ENCODE measurements at places on chromosomes 12 and 14.

DNA sequence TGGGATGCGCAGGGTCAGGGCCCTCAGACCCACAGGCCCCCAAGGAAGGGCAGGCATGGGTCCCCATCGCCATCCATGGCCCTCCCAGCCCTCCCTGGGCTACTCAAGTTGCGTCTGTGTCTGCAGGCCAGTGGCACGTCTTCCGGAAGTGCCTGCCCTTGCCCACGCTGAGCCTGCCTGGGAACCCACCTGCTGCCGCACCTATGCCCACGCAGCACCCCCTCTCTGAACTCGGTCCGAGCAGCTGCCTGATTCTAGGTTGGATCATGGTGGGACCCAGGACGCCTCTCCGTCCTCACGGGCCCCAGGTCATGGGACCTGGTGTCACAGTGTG is 182.8 kb downstream of the ADGRD1 start:
- DNase-seq, result no peak

- DNase-seq, result no peak
Measured at GRCh38 chr12:130609966-130610365, 106.1 kb downstream of the RIMBP2 start.

GRCh38 chr14:28761438-28762291 is 4.9 kb upstream of the FOXG1 start:
- no peak for DNase-seq

GRCh38 chr12:89793946-89794345 is 85.3 kb upstream of the ATP2B1 start:
- no peak for DNase-seq

GRCh38 chr12:2011643-2012607 is 7.7 kb upstream of the DCP1B start:
- no peak for DNase-seq

DNA sequence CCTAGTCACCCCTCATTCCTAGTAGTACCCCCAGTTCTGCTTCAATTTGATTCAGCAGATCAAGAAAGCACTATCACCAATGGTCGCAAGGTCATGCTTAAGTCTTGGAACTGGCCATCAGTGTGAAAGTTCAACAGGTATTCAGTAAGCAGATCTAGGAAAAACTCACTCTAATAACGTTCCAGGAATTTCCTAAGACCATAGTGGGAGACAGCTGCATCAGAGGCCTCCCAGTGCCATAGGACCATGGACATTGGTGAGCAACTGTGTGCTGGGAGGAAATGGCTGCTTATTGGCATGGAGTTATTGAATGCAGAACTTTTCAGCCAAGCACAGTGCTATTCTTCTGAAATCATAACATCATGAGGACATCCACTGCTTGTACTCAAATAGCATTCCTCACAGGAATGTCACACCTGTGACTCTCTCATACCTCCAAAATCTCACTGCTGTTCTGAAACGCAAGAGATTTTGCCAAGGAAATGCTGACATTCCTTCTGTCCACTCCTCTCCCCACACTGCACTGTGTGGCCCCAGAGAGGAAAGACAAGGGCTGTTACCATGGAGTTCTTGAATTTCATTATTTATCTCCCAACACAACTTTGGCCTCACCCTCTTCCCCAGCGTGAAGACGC is 30.9 kb upstream of the MDM2 start:
- no peak for DNase-seq

GRCh38 chr14:73223049-73223448 is 14.3 kb upstream of the PAPLN start:
- DNase-seq, result no peak

DNA sequence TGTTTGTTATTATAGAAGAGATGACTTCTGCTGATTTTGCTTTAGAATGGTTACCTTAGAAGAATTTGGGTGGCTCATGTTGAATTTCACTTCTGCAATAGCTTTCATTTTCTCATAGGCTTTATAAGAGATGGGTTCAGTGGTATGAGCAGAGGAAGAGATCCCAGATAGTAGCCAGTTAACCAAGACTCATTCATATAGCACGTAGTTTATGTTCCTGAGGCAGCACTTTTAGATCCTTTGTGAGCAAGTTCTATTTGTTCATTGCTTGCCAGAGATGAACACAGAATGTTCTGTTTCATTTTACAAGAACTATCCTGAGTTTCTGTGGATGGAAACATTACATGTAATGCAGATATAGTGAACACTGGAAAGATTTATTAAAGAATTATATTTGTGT is 32.2 kb downstream of the RAB21 start:
- no peak for DNase-seq

GRCh38 chr14:104766256-104766862 is 13.4 kb downstream of the SIVA1 start:
- DNase-seq, result no peak

GRCh38 chr14:63193236-63193635 is 11.0 kb upstream of the RHOJ start:
- DNase-seq, result no peak

DNA sequence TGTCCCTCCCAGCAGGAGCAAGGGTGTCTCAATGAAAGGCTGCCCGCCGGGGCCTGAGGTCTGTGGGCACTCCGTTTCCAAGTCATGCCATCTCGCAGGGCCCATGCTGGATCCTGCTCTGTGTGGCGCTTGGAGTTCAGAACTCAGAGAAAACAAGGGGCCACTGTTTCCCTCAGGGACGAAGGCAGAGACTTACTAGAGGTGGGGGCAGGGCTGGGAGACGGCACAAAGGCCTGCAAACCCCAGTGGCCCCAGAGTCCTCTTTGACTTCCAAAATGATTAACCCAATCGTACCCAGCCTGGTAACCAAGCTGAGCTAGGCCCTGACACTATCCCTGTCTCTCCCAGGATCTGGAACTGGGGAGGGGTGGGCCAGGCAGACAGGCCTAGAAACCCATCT is 95.8 kb downstream of the ITPK1 start:
- no peak for DNase-seq

DNA sequence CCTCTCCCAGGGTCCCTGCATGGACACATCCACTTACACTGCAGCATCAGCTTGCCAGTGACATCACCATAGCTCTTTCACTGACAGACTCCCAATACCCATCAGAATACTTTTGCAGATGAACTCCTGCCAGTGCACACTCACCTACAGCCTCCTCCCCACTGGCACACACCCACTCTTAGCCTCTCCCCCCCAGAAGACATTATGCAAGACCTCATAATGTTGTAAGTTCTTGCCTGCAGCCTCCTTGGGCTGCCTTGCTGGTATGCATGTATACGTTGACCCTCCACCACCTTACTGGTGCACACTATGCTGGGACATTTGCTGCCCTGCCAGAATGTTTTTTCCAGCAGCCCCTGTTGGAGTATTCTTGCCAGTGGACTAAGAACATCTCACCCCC is 324.2 kb downstream of the AEBP2 start:
- no peak for DNase-seq

DNA sequence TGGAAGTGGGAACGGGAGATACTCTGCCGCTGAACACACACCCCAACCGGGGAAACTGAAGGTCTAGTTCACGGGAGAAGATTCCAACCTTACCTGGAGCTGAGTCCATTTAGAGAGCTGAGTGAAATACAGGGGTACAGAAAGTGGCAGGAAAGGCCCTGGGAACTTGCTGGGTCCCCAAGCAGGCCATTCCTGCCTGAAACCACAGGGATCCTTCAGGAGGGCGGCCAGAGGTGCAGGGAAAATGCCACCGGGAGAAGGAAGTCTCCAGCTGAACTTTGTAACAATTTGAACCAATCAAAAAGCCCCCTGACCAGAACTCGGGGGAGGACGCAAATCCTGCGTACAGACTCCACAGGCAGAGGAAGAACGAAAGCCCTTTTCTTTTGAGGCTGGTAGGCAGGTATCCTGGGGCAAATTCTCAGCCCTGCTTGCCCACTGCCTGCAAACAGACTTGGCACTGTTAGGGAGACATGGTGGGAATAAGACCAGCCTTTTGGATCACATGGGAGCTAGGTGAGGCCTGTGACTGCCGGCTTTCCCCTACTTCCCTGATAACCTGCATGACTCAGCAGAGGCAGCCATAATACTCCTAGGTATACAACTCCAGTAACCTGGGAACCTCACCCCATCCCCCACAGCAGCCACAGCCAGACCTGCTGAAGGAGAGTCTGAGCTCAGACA is 170.9 kb downstream of the SEC23A start:
- no peak for DNase-seq

GRCh38 chr14:30296931-30297405 is 262.0 kb upstream of the G2E3 start:
- DNase-seq, result no peak

GRCh38 chr12:121301876-121302275 is 5.4 kb upstream of the CAMKK2 start:
- DNase-seq, result no peak

DNA sequence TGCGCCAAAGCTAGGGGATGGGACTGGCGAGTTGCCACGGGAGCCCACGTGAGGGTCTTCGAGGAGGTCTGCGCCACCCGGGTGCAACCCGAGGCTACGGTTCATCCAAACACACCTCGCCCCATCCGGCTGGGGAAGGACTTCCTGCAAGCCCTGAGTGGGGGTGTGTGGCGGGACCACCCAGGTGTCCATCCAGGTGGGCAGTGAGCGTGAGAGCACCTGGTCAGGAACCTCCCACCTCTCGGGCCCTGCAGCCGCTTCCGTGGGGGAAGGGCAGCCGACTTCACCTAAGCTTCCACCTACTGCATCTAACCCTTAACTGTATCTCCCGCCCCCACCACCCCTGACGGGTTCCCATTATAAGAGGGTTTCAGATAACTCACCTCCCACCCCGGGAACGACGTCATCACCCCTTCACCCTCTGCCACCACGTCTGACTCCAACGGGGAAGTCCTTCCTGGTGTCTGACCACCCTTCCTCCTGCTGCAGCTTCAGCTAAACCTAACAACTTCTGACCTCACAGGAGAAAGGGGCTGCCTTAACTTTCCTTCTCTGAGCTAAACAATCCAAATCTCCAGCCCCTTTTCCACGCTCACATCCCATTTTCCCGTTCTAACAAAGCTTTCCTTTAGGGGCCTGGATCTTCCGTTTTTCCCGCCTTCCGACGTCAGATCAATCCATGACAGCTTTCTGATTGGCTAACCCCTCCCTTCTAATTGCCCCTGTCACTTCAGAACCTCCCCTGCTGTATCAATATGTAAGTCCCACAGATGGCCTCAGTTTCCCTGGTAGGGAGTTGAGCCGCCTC is 27.4 kb upstream of the SMUG1 start:
- DNase-seq, result no peak

DNA sequence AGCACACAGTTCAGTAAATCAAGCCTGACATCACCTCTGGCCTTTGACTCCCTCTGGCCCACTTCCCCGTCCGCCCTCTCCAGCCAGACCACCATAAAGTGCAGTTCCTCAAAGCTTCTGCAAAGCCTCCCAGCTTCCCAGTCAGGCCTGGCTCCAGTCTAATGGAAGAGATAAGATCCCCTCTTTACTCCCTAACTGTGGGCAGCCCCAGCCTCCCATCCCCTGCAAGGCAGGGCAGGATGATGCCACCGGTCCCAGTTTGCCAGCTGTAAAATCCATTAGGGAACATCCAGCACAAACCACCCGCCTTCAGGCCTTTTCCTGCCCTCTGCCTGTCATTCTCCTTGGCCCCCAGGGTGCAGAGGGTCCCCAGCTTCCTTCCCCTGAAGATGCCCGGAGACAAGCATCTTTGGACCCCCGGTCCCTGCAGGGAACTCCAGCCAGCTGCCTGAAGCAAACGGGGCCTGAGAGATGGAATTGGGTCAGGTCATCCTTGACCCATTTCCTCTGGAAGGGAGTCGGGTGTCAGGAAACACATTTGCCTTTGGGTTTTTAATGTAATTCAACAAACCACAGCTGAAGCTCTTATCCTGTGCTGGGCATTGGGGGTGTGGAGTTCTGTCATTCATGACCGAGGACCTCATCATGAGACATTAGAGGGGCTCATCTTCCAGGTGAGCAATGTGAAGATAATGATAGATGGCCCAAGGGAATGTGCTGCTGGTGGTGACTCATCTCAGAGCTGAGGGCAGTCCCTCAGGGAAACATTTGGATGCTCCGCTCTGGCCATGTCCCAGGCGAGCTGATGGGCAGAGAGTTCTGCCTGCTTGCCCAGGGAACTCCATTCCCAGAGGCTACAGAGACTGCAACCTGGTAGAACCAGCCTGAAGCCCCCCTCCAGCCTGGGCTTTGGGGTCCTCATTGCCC is 93.8 kb upstream of the CLMN start:
- DNase-seq, result no peak

DNA sequence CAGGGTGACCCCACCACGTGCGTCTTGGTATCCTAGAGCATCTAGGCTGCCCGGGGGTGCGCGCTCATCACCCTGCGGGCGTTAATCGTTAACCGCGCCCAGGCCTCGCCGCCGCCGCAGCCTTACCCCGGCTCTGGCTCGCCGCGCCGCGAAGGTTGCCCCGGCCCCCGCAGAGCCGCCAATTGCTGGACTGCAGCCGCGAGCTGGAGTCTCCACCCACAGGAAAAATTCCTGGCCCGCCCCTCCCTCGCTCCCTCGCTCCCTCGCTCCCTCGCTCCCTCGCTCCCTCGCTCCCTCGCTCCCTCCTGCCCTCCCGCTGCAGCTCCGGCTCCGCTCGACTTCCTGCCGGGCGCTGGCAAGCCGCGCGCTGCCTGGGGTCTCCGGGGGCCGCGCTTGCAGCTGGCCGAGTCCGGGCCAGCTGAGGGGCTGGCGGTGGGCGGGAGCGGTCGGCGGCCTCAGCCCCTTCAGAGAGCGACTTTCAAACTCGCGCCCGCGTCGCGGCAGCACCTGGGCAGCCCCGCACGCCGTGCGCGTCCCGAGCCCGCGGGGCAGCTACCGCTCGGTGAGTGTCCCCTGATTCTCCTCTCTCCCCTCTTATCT is at the start of gene PLEKHG3:
TSS of gene PLEKHG3 (plus strand) at position 282 of the 600 bp plus-strand sequence. CDS start 23,208 bp downstream, outside the sequence.
- DNase-seq, result no peak

GRCh38 chr12:121949648-121950397 is 31.4 kb downstream of the CFAP251 start:
- DNase-seq, result no peak

DNA sequence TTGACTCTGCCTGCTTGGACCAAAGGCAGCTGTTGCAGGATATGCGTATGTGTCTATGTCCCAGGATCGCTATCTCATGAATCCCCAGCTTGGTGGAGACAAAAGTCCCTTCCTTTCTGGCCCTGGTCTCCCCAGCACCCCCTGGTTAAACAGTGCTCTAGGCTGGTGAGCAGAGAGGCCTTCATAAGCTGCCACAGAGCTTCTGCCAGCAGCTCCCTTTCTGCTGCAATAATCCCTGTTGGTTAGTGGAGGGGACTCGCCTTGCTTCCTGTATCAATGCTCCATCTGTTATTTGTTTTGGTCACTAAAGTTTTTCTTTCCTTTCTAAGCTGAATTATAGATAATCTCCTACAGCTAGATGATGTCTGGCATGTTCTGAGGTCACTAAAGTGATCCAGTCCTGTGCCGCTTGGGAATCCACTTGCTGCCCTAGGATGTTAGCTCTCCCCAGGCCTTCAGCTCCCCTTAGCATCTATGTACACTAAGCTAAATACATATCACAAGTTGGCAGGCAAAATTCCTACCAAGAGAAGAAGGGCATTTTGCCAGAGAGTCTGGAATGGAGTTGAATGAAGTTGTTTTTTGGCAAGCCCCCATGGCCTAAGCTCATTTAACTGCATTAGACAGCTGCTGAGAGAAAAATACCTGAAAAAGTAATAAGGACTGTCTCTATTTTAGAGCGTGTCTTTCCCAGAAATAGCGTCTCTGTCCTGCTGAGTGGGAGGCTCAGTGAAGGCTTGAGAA is 47.8 kb downstream of the RDH12 start:
- no peak for DNase-seq

- DNase-seq, result no peak
Measured at GRCh38 chr12:1886396-1887008, 31.9 kb downstream of the CACNA2D4 start.

- no peak for DNase-seq
Measured at GRCh38 chr14:103086771-103087342, 2.8 kb downstream of the LBHD2 start.
